ENCODE measurements at places on chromosomes 1 and 21.

GRCh38 chr1:232287676-232288569 is 342.0 kb downstream of the SIPA1L2 start:
- H3K27me3 ChIP-seq = no peaks in the 10 kb centered on the region
- H3K4me1 ChIP-seq = no peaks in the 10 kb centered on the region
- no peaks in the 10 kb centered on the region for H3K36me3 ChIP-seq
- DNase-seq = no peak
- no peak overlapping the region for H3K4me3 ChIP-seq
- H3K27ac ChIP-seq = no peak overlapping the region

DNA sequence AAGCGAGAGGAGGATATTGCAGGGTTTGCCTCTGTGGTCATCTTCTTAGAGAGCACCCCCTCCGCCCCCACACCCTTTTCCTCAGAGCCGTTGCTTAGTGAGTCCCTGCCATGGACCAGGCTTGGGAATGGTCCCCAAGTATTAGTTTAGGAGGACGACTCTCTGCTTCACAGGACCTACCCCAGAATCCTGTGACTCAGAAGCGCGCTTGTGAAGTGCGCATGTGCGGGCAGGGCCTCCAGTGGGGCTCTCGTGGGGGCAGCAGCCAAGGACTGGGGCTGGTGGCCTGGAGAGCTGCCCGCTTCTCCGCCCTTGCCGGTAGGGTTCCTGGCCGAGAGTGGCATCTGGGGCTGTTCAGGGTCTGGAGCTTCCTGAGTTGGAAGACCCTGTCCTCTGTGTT is 37.3 kb upstream of the HMGN1 start:
- H3K36me3 ChIP-seq = no peaks in the 10 kb centered on the region
- H3K27ac ChIP-seq = no peak overlapping the region
- no peak overlapping the region for H3K4me3 ChIP-seq
- no peak for DNase-seq

DNA sequence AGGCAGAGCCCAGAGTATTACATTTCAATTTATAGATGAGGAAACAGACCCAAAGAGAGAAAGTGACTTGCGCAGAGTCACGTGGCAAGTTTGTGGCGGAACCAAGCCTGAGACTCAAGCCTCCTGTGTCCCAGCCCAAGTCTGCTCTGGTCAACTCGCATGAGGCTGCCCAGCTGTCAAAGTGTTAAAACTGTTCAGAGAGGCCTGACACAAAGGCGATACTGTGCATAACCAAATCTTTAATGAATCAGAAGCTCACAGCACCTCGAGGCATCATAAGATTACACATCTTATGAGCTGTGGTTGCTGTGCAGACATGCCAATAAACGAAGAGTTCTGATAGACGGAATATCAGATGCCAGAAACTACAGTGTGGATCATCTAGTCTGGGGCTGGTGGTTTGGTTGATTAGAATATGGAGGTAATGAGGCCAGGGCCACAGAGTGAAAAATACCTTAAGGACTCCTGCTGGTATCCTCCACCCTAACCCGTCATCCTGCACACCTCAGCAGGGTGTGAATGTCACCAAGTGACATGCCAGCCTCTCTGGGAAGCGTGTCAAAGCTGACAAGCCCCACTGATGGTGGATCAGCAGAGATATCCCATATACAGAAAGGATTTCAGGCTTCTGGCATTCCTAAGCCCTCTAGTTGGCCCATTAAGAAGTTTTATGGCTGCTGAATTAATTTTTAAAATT is 42.2 kb downstream of the TNNT2 start:
- H3K4me1 ChIP-seq = no peaks in the 10 kb centered on the region
- H3K27me3 ChIP-seq = no peaks in the 10 kb centered on the region
- DNase-seq = no peak
- no peak overlapping the region for H3K27ac ChIP-seq
- H3K36me3 ChIP-seq = no peaks in the 10 kb centered on the region
- H3K4me3 ChIP-seq = no peak overlapping the region

- peak overlapping the region; percentile 34 for H3K27ac ChIP-seq
- peaks cover 20% of the 10 kb centered on the region for H3K4me1 ChIP-seq
- DNase-seq = no peak
- H3K4me3 ChIP-seq = no peak overlapping the region
- H3K27me3 ChIP-seq = no peaks in the 10 kb centered on the region
Observed at GRCh38 chr1:14875524-14876509, 277.3 kb downstream of the KAZN start.

- no peaks in the 10 kb centered on the region for H3K27me3 ChIP-seq
- H3K4me3 ChIP-seq = no peak overlapping the region
- DNase-seq = no peak
- peaks cover 33% of the 10 kb centered on the region for H3K4me1 ChIP-seq
Observed at GRCh38 chr1:145826030-145826429, 2.0 kb downstream of the POLR3C start.

DNA sequence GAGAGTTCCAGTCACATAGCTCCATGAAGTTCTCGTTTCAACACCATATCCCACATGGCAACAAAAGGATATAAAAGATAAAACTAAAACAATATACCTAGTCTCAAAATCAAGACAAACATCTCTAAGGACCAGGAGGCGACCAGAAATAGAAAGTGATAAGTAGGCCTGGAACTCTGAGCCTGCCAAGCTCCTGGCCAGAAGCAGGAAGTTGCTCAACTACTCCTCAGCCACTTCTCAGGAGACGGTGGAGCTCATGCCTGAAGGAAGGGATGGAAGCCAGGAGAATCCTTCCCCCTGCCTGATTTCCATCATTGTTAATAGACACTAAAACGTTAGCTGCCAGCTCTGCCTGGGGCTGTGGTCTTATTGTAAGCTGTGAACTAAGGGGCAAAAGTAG is 94.7 kb downstream of the DISP1 start:
- H3K27me3 ChIP-seq = no peaks in the 10 kb centered on the region
- H3K4me1 ChIP-seq = no peaks in the 10 kb centered on the region
- H3K4me3 ChIP-seq = no peak overlapping the region
- no peaks in the 10 kb centered on the region for H3K36me3 ChIP-seq
- H3K27ac ChIP-seq = no peak overlapping the region
- no peak for DNase-seq

DNA sequence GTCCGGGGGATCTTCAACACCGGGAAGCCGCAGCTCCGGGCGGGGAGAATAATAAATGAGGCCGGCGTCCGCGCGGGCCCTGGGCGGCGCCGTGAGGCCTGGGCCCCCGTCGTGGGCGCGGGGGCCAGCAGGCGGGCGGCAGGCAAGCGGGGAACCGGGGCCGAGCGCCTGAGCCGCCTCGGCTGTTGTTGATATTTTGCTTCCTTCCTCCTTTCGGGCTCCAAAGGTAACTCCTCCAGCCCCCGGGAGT is at the start of gene MEF2D:
Gene MEF2D, minus strand, starts transcription at position 233 of the 250 bp plus-strand sequence. CDS start 17,483 bp downstream, outside the sequence.
- H3K27ac ChIP-seq = peak within 1 kb of the TSS; percentile 92
- DNase-seq = no peak
- peak within 1 kb of the TSS; percentile 96 for H3K4me3 ChIP-seq
- no peaks in the 10 kb centered on the region for H3K36me3 ChIP-seq

GRCh38 chr1:30191154-30191702 is 532.2 kb downstream of the MATN1 start:
- H3K36me3 ChIP-seq = no peaks in the 10 kb centered on the region
- H3K27ac ChIP-seq = no peak overlapping the region
- H3K4me1 ChIP-seq = no peaks in the 10 kb centered on the region
- H3K4me3 ChIP-seq = no peak overlapping the region

GRCh38 chr1:51324251-51325010 is 5.9 kb downstream of the TTC39A start:
- H3K27ac ChIP-seq = no peak overlapping the region
- no peaks in the 10 kb centered on the region for H3K36me3 ChIP-seq
- H3K4me3 ChIP-seq = no peak overlapping the region
- no peaks in the 10 kb centered on the region for H3K27me3 ChIP-seq
- no peaks in the 10 kb centered on the region for H3K4me1 ChIP-seq
